NCI-H460 (cell line): ENCODE measurements at places on chromosomes 16 and 17. TPM values are rescaled to one million over a fixed set of nuclear protein-coding genes. Genes with fewer than 3 reads are reported as not detected.

RHBDL3 gene
- total RNA-seq, result 0.25 and 0.43 TPM in 2 replicates

ITGAD gene
- total RNA-seq, result not detected in 2 replicates

CA7 gene
- total RNA-seq, result not detected in 2 replicates

DNA sequence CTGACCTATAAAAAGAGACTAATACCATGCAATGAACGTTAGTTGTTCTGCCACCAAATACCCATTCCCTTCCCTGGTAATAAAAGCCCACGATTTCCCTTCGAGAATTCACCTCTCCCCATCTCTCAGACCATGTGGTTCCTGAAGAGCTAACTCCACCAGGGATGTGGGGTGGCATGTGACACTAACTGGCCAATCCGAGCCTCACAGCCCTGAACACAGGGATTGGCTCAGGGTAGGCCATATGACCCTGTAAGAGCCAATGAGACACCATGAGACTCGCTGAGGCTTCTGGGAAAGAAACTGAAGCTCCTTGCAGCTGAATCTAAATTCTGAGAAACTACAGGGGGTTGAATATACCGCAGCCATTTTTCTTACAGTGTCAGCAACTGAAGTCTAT, 21.1 kb downstream of the HELZ start:
- DNase-seq, result no peak

- DNase-seq, result no peak
These were observed 213.6 kb downstream of the PRKCA start for GRCh38 chr17:66515974-66516373.

DNA sequence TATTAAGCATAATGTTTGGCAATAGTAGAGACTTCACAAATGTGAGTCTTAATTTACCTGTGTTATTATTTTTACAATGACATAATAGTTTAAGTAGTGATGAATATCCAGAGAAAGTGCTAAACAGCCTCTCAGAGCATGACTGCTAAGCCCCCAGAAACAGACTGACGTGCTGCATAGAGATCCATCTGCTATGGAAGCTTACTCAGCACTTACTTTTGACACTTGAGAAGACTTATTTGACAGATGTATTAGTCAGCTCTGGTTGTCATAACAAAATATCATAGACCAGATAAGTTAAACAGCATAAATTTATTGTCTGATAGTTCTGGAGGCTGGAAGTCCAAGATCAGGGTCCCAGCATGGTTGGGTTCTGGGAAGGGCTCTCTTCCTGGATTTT, 334.9 kb upstream of the MON1B start:
- no peak for DNase-seq

DNA sequence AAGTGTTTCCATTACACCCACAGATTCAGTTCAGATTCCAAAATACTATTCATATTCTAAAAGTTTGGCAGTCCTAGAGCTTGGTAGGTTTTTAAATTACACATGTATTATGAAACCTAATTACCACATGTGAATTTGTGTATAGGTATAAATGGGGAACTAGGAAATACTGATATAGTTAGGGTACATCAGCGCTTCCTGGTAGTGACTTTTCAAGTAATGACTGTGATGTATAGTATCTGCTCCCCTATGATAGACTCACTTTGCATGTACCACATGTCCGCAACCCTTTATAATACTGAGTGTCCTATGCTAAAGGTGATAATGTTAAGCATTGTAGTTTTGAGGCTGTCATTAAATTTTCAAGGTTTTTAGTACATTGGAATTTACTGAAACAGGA, 22.9 kb downstream of the CDK12 start:
- DNase-seq, result no peak

DNA sequence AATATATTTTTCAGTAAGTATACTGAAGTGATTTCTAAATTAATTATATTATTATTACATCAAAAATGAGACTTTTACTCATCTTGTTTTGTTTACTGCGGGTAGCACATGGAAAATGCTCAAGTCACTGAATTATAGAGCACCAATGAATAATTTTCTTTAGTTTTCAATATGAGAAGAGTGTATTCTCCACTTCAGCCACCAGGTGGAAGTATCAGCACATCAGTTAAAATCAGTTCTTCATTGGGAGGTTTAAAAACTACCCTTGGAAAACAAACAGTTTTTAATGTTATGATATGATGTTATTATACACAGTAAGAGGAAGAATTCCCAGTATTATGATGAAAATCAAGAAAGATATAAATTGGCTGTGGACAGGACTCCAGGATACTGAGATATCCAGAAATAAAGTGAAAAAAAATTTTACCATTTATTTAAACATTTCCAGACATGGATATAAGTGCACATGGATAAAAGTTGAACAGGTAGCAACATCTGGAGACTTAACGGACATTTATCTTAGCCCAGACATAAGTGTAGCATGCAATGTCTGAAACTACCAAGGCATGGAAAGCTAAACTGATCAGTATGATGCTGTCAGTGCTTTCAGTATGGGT, 467.3 kb downstream of the KCNJ2 start:
- DNase-seq, result peak; percentile 62

DNA sequence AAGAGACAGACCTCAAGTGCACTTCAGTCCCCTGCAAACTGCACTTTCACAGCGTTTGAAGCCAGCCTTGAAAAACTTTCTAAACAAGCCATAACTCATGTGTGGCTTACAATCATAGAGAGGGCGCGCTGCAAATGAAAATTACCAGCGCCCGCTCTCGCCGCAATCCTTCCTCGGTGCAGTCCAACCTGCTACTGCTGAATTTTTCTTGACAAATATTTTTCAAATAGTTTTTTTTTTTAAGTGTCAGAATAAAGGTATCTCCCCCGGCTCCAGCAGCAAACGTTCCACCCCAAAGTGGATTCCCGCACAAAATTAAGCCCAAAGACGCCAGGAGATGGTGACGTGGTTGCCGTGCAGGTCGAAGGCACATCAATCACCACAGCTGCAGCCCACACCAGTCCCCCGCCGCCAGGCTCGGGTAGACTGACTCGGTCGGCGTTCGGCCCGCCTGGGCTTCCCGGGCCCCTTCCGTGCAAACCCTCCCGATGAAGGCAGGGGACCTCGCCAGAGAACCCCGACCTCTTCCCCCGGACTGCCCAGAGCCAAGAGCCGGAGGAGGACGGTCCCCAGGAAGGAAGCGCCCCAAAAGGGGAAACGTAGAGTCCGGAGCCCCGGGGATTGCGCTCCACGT, 630 bp downstream of the GRB2 start:
- DNase-seq, result peak; percentile 7

DNA sequence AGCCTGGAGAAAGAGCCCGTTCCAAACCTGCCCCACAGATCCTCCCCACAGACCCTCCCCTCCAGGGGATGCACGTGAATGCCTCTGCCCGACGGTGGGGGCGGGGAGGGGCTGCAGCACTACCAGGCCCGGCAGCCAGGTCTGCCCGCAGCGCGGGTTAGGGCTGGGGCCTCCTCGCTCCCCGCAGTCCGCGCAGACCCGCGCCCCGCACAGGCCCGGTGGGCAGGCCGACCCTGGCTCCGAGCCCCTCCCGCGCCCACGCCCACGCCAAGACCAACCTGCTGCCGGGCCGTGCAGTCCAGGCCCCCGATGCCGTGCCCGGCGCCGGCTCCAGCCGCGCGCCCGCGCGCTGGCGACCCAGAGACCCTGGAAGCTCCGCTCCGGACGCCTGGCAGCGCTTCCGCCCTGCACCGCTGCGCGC, at the start of gene RPUSD1:
TSS of gene RPUSD1 (minus strand) at position 404 of the 421 bp plus-strand sequence. CDS start 644 bp downstream, outside the sequence.
- no peak for DNase-seq

- DNase-seq, result no peak
These were observed 39.1 kb downstream of the CPNE2 start for GRCh38 chr16:57131351-57131970.
